ENCODE measurements at places on chromosomes 7 and 10. TPM values are rescaled to one million over a fixed set of nuclear protein-coding genes. Genes with fewer than 3 reads are reported as not detected.

TBATA gene
- not detected for total RNA-seq

LRRN3 gene
- 2.6 TPM for total RNA-seq

NUTM2E gene
- total RNA-seq = not detected

FOXI2 gene
- not detected for total RNA-seq

BMPER gene
- 0.33 TPM for total RNA-seq

DNAJC2 gene
- 14.3 TPM for total RNA-seq

MBL2 gene
- total RNA-seq = not detected

MRC1 gene
- 10.2 TPM for total RNA-seq

LGI1 gene
- not detected for total RNA-seq

GPR26 gene
- total RNA-seq = not detected

CFAP46 gene
- 0.52 TPM for total RNA-seq

TBL2 gene
- 25.9 TPM for total RNA-seq

CYP3A7 gene
- total RNA-seq = not detected
